ENCODE measurements at places on chromosomes 7 and 10.

DNA sequence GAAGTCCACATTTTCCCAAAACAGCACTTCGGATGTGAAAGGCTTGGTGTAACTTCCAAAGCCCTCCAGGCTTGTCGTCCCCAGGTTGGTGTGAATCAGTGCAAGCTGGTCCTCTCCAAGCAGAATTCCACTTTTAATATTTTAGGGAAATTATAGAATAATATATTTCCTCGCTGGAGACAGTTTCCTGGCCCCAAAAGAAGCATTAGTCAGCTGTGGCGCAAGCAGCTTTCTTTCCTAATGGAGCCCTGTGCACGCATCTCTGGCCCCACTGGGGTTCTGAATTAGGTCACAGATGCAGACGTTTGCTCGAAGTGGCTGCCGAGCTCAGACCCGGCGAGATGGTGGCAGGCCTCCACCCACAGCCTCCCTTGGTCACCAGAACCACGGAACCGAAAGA, 33.3 kb upstream of the MNX1 start:
- DNase-seq = no peak

DNA sequence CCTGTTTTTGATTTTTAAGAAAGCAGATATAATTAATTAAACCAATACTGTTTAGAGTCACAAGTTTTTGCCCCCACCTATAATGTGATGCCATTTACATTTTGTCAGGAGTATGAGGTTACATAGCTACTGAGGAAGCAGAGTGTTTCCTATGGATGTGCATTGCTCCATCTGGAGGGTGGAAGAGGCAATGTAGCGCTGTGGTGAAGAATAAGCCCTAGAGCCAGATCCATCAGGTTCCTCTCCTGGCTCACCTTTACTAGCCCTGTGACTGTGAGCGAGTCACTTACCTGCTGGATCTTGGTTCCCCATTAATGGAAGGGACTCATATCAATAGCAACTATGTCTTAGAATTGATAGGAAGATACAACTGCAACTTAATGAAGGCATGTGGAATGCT, 216.0 kb downstream of the GPAM start:
- no peak for DNase-seq

DNA sequence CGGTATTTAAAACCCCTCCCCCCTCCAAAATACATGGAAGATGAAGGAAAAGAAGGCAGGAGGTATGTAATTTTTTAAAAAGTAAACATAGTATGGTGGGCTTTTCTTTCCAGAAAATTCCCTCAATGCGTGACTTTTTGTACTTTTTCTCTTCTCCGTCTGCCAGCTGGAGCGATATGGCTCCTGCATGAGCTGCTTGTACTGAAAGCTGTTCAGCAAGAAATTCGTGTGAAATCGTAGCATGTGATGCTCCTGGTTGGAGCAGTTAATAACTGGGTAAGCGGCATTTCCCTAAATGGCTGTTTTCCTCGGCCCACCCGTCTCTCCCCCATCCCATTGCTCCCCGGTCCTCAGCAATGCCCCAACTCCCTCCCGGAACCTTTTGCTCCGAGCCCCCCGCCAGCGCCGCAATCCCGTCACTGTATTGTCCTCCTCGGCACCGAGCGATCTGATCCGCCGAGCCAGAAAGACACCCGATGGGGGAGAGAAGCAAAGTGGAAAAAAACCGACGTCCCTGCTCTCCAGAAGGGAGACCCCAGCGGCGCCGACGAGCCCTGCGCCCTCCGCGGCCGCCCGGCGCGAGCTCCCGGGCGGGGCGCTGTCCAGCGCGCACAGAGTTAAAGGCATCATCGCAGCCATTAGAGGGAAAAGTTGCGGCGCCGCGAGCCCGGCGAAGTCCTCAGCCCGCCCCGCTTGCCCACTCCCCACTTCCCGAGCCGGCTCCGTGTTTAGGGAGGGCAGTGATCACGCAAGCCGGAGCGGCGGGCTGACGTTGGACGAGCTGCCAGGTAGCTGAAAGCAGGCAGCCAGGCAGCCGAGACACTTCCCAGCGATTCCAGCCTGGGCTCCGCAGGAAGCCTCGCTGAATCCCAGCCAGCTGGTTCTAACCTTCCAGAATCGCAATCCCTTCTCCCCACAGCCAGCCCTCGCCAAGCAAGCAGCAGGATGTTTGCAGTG, at the start of gene VSTM2A:
Gene VSTM2A, plus strand, starts transcription at position 707 of the 957 bp plus-strand sequence. CDS start 356 bp downstream, outside the sequence.
- DNase-seq = no peak

DNA sequence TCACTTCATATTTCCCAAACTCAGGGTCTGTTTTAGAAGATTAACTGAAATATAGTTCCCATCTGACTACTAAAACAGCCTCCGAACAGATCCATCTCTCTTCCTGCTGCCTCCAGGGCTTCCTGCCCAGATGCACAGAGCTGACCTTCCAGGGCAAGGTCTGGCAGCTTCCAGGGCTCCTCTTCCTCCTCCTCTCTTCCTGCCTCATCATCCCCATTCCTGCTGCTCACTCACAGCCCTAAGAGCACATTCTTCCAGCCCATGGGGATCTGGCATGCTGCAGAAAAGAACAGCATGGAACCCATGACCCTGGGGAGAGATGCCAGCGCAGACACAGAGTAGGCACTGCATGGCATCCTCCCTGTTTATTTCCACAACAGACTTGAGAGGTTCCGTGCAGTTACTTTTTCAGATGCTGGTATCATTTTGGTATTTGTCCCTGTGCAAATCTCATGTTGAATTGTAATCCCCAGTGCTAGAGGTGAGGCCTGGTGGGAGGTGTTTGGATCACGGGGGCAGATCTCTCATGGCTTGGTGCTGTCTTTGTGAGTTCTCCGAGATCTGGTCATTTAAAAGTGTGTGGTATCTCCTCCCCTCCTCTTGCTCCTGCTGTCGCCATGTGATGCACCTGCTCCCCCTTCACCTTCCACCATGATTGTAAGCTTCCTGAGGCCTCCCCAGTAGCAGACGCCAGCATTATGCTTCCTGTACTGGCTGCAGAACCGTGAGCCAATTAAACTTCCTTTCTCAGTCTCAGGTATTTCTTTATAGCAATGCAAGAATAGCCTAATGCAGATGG, 4.4 kb downstream of the PKD1L1 start:
- DNase-seq = no peak

DNA sequence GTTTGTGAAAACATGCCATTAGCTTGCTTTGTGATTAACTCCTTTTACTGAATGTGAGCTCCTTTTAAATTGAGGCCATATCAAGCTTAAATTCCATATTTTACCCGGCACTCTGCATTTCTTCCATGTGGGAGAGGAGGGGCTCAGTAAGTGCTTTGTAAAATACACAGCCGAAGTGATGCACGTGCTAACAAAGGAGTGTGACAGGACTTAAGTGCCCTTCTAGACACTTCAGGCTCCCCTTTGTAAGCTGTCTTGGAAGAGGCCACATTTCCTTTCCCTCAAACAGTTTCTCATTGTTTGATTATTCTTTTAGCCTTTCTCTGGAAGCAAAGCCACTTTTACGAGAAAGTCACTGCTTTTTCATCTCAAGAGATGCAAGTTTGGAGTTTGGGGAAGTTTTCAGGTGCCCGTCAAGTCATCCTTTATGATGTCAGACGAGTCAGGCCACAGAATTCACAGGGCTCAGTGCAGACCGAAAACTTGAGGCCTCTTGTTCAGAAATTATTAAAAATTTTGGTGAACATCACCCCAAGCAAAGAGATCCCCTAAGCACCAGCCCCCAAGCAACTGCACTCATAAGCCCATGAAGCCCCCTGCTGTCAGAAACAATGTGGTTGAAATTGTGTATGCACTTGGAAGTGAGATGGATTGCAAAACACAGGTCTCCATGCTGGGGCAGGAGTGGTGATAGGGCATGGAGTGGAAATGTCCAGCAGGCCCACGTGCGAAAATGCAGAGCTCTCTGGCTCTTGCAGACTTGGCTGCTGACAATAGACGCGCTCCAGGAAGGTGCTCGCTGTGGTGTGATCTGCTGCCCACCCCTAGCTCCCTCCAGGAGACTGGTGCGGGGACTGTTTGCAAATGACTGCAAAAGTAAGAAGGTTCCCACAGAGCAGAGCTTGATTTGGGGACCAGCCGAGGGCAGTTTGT, 11.5 kb downstream of the IKZF1 start:
- DNase-seq = no peak

- no peak for DNase-seq
Observed at GRCh38 chr10:131430716-131431412, 119.3 kb upstream of the TCERG1L start.

DNA sequence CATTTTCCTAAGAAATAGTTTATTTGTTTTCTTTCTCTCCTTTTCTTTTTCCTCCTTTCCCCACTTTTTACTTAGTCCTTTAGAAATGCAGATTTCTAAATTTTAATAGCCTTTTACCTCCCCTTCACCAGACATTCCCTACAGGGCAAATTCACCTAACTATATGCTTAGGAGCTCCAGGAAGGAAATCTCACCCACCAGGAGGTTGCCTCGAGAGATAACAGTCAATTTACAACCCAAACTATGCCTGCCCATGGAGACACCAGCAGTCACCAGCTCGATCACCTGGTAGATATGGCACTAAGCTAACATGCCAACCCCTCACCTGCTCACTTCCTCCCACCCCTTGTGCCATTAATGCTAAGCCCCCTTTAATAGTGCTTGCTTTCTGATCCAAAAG, 25.2 kb upstream of the CREB3L2 start:
- DNase-seq = no peak

DNA sequence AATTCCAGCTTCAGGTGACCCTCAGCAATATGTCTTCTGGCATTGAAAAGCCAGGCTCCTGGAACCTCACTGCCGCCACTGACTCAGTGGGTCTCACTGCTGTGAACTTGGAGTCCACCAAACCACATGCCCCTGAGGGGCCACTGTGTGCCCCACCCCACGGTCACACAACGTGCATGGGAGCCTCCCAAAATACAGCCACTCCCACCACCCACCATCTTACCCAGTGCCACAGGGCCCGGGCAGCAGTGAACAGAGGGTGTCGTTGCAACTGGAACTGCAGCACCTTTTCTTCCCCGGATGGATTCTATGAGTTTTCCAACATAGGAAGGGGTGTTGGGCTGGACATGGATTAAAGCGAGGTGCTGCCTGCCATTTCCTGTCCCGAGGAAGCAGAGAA, 60.1 kb downstream of the ASB13 start:
- DNase-seq = no peak

DNA sequence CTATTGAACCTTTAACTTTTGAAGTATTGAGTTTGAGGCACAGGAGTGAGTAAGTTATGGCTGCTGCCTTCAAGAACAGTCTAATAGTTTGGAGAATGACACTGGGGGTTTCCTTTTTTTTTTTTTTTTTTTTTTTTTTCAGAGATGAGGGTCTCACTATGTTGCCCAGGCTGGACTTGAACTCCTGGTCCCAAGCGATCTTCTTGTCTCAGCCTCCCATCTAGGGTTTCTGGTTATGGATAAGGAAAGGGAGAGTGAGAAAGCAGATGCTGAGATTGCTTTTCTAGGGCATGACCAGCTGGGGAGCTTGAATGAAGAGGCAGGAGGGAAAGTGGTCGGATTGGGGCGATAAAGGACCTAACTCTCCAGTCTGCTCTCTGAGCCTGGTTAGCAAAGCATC, 59.9 kb upstream of the BTRC start:
- DNase-seq = no peak

DNA sequence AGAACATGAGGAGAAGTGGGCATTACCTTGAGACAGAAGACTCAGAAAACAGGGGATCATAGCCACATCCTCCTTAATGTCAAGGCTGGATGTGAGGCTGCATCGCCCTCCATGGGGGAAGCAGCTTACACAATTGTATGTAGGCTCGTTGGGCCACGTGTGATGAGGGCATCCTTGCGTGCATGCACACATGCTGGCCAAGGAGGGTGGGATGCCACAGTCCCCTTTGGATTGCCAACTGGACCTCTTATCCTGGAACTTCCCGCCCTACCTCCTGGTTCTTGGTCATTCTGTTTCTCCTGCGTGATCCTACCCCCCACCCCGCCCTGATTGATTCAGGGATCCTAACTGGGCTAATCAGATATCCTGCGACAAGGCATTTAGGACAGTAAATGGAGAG, 102.0 kb downstream of the PRKAG2 start:
- peak; percentile 42 for DNase-seq

- no peak for DNase-seq
Observed at GRCh38 chr10:60351191-60351853, 38.4 kb downstream of the ANK3 start.

DNA sequence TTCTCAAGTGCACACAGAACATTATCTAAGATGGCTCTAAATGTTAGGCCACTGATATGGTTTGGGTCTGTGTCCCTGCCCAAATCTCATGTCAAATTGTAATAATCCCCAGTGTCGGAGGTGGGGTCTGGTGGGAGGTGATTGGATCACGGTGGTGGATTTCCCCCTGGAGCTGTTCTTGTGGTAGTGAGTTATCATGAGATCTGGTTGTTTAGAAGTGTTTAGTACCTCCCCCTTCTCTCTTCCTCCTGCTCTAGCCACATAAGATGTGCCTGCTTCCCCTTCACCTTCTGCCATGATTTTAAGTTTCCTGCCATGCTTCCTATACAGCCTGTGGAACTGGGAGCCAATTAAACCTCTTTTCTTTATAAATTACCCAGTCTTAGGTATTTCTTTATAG, 11.2 kb upstream of the GSTK1 start:
- no peak for DNase-seq

- no peak for DNase-seq
Observed at GRCh38 chr10:74598891-74599566, 227.4 kb upstream of the KAT6B start.

DNA sequence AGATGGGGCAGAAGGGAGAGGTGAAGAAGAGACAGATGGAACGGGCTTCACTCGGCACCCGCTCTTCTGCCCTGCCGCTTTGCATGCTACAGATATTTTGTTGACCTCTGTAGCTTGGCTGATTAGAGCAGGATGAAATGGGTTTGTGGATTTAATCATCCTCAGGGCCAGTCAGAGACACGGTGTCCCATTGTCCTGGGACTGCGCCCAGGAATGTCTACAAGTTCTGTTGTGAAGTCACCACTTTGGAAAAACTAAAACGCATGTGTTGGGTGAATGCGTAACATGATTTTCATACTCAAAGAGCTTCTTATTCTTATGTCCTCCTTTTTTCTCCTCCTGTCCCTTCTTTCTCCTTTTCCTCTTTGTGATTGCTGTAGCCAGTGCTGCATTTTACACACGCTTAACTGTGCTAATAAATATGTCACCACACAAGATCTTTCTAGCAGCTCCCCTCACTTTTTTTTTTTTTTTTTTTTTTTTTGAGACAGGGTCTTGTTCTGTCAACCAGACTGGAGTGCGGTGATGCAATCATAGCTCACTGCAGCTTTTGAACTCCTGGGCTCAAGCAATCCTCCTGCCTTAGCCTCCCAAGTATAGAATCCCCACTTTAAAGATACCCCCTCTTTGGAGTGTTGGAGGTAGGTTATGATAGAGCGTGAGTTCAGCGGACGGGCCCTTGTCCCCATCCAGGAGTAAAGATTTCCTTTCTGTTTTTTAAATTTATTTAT, 3.4 kb downstream of the CPA4 start:
- no peak for DNase-seq

- no peak for DNase-seq
Observed at GRCh38 chr10:32350811-32351350, 3.9 kb upstream of the EPC1 start.

- no peak for DNase-seq
Observed at GRCh38 chr10:69835875-69836730, 34.4 kb downstream of the COL13A1 start.

- DNase-seq = peak; percentile 49
Observed at GRCh38 chr7:7681191-7681935, 37.0 kb downstream of the RPA3 start.

- no peak for DNase-seq
Observed at GRCh38 chr10:33684211-33684611, 349.7 kb upstream of the NRP1 start.
